ENCODE measurements at places on chromosomes 6 and 20.

DNA sequence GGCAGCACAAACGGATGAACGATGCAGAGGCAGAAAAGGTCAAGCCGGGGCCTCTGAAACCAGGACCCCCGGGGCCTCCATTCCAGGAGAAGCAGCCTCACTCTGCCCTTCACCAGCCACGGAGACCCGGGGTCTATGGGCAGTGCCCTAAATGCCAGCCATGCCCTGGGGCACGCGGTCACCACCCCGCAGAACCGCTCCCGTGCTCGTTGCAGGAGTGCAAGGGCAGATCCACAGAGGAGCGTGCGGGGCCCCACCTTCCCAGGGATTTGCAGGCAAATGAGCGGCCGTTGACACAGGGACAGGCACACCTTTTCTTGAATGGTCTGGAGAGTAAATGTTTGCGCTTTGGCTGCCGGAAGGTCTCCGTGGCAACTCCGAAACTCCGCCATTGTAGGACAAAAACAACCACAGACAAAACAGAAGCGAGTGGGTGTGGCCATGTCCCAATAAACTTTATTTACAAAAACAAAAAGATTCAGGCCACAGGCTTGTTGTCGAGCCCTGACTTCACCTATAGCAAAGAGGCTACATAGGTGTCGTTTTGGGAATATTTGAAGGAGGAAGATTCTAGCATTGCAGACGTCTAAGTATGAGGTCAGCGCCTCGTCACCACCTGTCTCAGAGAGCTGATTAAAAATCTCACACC lies 163.3 kb downstream of the TAF4 start:
- DNase-seq = no peak

- no peak for DNase-seq
Measured at GRCh38 chr6:13825871-13826270, 11.5 kb upstream of the MCUR1 start.

- no peak for DNase-seq
Measured at GRCh38 chr6:50925981-50926380, 107.3 kb downstream of the TFAP2B start.

- no peak for DNase-seq
Measured at GRCh38 chr20:56776345-56776744, 147.2 kb downstream of the TFAP2C start.

- no peak for DNase-seq
Measured at GRCh38 chr6:42163981-42164380, 9.2 kb upstream of the GUCA1A start.

DNA sequence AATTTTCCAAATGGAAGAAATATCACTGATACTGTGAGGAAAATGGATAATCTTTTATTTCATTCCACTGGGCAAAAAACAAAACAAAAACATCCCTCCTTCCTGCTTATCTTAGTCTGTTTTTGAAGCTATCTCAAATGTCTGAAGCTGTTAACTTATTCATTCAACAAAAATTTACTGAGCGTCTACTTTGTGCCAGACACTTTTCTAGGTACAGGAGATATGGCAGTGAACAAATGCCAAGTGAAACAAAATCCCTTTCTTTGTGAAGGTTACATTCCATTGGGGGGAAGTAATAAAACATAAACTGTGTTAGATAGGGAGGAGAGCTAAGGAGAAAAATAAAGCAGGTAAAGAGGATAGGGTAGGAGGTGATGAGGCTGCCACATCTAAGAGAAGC lies 47.5 kb downstream of the TNFRSF21 start:
- DNase-seq = no peak

DNA sequence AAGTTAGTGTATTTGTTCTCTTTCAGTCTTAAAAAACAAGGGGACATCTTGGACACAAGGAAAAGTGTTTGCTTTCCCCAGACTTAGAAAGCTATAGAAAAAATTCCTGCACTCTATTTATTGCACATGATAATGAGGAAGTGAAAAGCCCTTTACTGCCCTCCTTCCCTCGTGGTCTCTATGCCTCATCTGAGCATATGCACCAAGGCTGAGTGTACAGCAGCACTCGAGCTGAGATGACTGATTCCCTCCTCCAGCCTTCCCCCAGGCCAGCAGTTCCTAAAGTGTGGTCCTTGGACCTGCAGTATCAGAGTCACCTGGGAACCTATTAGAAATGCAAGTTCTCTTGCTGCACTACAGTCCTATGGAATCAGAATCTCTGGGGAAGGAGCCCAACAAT lies 14.3 kb upstream of the LAMP5 start:
- DNase-seq = no peak

- DNase-seq = no peak
Measured at GRCh38 chr6:6926856-6927255, 180.9 kb upstream of the RREB1 start.

- no peak for DNase-seq
Measured at GRCh38 chr6:135887069-135887468, 35.6 kb downstream of the PDE7B start.

DNA sequence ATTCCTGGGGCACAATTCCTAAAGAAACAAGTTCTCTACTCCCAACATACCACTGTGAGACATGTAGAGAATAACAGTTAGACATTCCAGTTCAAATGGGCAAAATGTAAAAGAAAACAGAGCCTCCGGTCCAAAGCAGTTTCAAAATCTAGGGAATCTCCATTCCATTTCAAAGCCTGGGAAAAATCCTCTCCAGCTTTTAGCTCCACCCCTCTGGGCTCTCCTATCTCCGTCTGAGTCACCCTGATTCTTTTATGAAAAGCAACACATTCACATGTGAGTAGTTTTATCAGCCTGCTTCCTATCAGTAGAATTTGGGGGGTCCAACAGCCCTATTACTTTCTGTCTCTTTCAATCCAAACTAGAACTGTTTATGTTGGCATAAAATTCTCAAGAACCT lies 3.7 kb downstream of the CSNK2A1 start:
- DNase-seq = no peak

GRCh38 chr20:2332711-2333110 lies 36.9 kb downstream of the TGM3 start:
- DNase-seq = no peak

DNA sequence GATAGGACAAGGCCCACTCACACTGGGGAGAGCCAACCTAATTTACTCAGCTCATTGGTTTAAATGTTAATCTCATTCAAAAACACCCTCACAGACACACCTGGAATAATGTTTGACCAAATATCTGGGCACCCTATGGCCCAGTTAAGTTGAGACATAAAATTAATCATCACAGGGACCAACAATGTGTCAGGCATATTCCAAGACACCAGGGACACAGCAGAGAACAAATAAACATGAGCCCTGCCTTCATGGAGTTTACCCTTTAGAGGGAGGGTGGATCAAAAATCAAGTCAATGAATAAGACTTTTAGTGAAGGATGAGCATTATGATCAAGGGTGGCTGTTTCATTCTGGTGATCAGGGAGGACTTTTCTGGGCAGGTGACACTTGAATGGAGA lies 98.7 kb upstream of the CHD6 start:
- no peak for DNase-seq

DNA sequence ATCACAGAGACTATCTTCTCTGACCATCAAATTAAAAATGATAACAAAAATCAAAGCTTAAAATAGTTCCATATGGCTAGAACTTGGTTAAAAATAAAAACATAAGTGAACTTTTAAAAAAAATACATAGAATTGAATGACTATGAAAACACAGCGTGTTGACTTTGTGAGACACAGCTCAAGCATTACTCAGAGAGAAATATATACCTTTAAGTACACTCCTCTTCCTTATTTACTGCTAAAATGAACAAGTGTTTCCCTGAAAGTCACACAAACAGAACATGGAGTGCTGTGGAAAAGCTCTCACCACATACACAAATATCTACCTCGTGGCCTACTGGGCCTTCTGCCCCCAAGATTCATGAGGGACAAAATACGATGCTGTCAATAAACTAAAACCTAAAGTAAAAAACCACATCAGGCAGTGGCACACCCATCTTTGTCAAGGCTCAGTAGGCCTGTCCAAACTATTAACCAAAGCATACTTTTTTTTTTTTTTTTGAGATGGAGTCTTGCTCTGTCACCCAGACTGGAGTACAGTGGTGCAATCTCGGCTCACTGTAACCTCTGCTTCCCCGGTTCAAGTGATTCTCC lies 7.5 kb downstream of the FAXC start:
- DNase-seq = no peak

DNA sequence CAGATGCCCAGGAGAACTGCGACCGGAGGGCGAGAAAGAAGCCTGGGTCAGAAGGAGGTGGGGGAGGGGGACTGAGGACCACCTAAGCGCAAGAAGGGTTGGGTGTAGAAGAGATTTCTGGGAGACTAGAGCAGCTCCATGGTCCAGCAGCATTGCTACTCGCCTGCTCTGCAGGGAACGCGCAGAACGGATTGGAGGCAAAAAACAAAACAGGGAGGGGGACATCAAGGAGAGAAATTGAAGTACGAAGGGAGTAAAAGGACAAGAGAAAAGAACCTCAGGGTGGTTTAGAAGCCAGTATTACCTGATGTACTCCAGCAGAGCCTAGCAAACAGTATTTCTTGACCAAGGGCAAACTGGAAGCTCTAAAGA lies 537 bp upstream of the GABBR1 start:
- DNase-seq = no peak

DNA sequence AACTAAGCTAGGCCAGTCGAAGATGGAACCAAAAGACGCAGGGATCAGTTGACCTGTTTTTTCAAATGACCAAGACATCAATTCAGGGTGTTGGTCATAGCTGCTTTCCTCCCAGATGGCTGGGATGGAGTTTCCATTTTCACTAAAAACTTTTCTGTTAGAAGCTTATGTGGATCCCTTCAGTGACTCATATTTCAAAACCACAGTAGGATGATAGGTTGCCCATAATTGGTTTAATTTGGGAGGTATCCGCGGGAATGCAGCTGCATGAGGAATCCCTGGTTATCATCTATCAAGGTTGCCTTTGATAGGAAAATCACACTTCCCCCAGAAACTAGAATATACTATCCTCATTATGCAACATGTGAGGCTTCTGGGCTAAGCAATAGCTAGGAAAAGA lies 150.9 kb upstream of the MLIP start:
- no peak for DNase-seq

GRCh38 chr6:150894935-150895552 lies 29.5 kb downstream of the MTHFD1L start:
- no peak for DNase-seq

GRCh38 chr20:43680981-43681380 lies 14.1 kb downstream of the MYBL2 start:
- no peak for DNase-seq

- peak; percentile 15 for DNase-seq
Measured at GRCh38 chr20:53899351-53900167, 170.8 kb downstream of the BCAS1 start.

GRCh38 chr6:167898673-167899311 lies 72.1 kb downstream of the AFDN start:
- no peak for DNase-seq

- no peak for DNase-seq
Measured at GRCh38 chr6:3039384-3039783, 28.9 kb upstream of the RIPK1 start.

DNA sequence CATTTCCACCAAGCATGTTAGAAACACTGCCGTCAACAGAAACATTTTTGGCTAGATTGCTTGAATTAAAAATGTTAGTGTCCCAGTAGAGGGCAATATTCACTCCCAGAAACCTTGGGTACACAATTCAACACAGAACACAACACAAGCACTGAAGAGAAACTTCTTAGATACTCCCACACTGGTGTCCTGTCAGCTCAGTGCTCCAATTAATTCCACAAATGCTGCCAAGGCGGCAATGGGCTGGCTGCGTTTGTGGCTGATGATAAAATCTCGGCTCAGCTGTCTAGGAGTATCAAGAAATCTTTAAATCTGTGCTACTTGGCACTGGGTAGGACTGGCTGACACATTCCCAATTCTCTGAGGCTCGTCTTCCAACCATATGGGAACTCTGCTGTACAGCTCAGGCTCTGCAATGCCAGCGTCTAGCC lies 39.3 kb downstream of the BEND3 start:
- no peak for DNase-seq

GRCh38 chr6:170243791-170244291 lies 47.0 kb downstream of the DLL1 start:
- DNase-seq = no peak

DNA sequence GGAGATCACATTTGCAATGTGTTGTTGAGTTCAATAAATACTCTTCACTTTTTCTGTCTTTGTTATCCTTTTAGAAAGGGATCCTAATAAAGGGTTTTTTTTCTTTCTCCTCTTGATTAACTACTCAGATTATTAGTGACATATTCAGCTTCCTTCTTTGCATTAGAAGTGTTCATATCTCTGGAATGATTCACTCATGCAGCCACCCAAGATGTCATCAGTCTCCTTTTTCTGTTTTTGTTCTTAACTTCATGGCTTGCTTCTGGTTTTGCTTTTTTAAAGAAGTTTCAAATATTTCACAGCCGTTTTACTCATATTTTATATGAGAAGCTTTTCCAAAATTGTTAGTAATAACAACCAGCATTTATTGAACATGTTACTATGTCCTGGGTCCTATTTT lies 187.6 kb downstream of the TMEM242 start:
- no peak for DNase-seq

GRCh38 chr6:32952817-32953739 lies at the start of gene HLA-DMA:
Gene HLA-DMA (minus strand): TSS chr6:32953097. CDS start chr6:32953036, 61 bp downstream.
- peak; percentile 49 for DNase-seq

DNA sequence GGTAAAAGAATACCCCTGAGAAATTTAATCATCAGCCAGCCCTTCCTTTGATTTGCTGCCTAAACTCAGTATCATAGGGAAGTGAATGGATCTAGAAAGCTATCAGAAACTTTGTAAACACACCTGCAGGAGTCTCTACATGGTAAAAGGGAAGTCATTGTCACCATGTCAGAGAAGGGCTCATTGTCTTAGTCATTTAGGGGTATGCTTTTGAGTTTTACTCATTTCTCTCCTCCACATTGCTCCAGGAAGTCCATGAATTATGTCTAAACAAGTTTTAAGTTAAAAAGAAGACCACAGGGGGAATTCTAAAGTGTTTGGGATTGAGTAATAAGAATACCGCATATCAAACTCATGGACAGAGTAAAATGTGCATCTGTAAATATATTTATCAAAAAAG lies 2.5 kb downstream of the SLC17A1 start:
- DNase-seq = no peak

GRCh38 chr20:63261060-63261794 lies 7.0 kb upstream of the NKAIN4 start:
- no peak for DNase-seq

GRCh38 chr6:127090051-127090450 lies 28.4 kb upstream of the RSPO3 start:
- no peak for DNase-seq

GRCh38 chr6:101393251-101393828 lies at the start of gene GRIK2:
Gene GRIK2 (plus strand): TSS chr6:101393708.
- no peak for DNase-seq
